Mammary epithelial cell (primary cell): ENCODE measurements at places on chromosomes 13 and 19. TPM values are rescaled to one million over a fixed set of nuclear protein-coding genes. Genes with fewer than 3 reads are reported as not detected.

The ZNF534 gene
- not detected for polyA plus RNA-seq

The ZNF726 gene
- 1.2 TPM for polyA plus RNA-seq

The CALR gene
- 1,343 TPM for polyA plus RNA-seq

The CPT1C gene
- 0.12 TPM for polyA plus RNA-seq

The ZNF77 gene
- 4.1 TPM for polyA plus RNA-seq

The S1PR5 gene
- 4.0 TPM for polyA plus RNA-seq

The DKKL1 gene
- 0.18 TPM for polyA plus RNA-seq

DNA sequence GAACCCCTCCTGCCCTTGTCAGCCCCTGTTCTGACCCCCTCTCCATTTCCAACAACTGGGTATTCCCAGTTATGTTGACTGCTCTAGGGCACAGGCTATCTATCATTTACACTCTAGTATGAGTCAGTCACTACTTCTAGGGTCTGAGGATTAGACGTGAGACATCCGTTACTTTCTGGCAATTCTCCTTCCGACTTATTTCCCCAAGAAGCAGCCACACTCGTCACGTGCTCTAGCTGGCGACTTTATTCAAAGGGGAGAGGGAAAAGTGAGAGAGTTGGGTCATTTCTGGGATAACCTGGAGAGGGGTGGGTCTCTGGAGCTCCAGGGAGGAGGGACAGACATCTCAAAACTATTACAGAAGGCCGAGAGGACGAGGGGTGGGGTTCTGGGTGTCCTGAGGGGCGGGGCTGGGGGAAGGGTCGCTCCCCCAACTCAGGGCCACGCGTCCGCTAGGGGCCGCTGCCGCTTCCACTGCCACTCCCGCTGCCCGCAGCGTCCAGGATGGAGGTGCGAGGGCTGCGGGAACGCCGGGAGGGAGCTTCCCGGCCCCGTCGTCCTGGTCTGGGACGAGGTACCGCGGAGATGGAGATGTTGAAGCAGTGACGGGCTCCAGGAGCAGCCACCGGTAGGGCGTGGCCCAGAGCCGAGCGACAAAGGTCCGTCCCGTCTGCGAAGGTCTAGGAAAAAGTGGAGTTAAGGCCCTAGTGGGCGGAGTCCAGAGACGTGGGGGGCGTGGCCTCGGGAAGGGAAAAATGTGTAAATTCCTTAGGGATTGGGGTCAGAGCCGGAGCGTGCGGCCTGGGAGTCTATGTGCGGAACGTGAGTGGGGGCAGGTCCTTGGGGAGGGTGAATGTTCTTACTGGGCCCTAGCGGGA lies 8.9 kb downstream of the RTBDN start:
- no peak for DNase-seq

GRCh38 chr19:2148482-2149135 lies 2.8 kb downstream of the AP3D1 start:
- DNase-seq, result no peak

DNA sequence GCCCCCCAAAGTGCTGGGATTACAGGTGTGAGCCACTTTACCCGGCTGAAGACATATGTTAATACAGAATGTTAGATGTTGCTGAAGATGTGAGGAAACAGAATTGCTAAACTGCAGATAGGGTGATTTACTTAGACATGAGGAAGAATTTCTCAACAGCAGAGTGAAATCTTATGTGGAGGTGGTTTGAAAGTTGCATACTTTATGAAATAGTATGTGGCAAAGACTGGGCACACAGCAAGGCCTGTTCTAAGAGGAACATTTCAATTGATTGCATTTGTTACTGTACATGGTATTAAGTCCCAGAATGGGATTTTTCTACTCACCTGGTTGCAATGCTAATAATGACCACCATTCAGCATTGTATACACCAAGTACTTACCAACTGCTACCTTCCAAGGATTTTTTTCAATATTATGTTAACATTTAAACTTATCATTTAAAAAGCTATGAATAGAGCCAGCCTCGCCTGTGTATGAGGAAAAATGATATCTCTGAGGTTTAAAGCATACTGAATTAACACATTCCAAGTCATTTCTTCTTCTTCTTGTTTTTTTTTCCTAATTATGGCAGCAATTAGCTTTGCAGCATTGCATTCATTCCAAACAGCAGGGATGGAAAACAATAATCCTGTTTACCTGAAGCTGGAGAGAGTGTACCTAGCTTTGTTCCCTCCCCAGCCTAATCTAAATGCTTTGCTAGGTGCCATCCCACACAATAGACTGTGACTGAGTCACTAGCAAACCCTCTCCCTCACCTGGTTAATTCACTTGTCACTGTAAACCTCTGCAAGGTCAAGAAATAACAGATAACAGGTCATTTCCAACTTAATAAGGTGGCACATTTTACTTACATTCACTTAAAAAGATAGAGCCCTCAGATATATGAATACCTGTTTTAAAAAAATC lies 19.4 kb upstream of the KLF5 start:
- DNase-seq, result no peak

- DNase-seq, result no peak
Measured at GRCh38 chr13:31421756-31422155, 222.0 kb downstream of the B3GLCT start.

DNA sequence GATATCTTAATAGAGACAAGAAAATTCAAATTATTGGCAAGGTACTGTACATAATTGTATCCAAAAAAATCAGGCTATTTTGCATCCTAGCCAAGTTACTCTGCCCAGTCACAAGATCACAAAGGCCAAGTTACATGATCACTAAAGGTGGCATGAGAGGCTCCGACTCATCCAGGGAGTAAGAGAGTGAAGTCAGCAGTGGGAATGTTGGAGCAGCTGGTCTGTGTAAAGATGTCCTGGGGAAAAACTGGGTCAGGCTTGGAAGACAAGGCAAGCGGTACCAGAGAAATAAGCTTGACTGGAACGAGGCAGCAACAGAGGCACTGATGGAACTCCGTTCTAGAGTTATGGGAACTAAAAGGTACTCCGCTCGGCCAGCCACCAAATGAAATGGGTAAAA lies 50.2 kb upstream of the PSG2 start:
- DNase-seq, result peak; percentile 39

DNA sequence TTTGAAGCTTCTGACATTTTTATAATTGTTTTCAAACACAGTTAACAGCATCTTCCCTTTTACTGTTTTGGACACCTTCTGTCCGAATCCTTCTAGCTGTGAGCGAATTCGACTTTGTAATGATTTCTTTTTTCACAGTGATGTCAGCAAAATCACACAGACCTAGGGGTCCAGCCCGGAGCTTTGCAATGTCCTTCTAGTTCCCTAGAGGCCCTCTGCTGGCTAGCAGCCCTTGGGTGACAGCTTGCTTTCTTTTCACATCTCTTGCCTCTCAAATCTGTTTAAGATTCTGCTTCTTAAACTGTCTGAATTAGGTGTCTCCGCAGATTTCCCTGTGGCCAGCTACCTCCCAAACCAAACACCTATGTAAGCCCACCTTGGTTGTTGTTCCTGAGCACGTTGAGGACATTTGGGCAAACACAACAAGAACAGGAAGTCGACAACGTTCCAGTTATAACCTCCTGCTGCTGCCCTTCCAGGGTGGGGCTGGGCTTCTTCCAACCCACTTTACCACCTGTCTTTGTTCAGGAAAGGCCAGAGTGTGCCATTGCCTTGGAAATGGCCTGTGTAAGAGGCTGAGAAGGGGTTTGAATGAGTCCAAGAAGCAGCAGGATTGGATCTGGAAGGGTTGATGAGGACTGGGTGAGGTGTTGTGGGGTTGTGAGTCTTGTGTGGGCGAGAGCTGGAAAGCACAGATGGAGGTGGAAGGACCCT lies 123.1 kb downstream of the ATP8A2 start:
- DNase-seq, result no peak

DNA sequence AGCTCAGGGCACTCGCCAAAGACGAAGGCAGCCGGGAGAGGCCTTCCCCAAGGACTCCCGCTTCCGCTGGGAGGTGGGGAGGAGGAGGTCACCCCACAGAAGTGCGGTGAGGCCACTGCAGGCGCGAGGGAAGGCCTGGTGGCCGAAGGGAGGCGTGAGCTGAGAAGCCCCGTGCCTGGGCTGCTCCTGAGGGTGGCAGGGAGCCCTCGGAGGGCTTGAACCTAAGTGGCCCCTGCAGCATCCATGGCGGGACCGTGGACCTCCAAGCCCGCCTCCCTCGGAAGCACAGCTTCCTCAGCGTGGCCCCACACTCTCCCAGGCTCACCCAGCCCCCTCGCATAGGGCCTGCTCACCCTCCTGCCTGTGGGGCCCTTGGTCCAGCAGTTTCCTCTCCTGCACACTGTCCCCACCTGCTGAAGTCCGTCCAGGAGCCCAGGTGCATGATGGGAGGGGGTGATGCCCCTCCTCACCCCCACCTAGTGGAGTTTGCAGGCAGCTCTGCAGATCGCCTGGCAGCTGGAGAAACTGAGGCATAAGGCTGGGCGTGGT lies 25.9 kb downstream of the EFNA2 start:
- no peak for DNase-seq

GRCh38 chr19:12669270-12670158 lies 2.9 kb downstream of the WDR83 start:
- DNase-seq, result peak; percentile 79

DNA sequence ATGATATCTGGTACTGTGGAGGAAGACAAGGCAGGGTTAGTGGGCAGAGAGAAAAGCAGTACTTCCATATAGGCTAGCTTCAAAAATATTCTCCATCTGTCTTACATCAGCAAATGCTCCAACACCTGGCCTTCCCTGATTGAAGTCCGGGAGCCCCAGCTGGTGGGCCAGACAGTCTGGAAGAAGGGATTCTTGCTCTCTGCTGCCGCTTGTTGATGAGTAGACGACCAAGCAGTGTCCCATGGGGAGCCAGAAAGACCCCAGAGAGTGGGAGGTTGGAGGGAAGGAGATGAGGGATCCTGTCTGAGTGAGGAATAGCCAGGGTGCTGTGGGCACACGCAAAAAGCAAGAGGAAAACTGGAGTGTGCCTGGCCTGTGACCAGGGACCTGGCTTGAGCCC lies 95.1 kb downstream of the ATP8A2 start:
- no peak for DNase-seq

DNA sequence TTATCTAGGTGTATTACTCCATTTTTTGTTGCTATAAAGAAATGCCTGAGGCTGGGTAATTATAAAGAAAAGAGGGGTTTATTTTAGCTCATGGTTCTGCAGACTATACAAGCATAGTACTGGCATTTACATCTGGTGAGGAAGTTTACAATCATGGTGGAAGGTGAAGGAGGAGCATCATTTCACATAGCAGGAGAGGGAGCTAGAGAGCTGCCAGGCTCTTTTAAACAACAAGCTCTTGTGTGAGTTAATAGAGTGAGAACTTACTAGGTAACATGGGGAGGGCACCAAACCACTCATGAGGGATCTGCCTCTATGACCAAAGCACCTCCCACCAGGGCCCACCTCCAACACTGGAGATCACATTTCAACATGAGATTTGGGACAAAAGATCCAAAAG lies 221.7 kb upstream of the GPC6 start:
- peak; percentile 25 for DNase-seq

GRCh38 chr13:27988520-27988919 lies at the start of gene URAD:
Gene URAD, minus strand, starts transcription at chr13:27988693. Its CDS starts 56 bp downstream, at chr13:27988637.
- no peak for DNase-seq

DNA sequence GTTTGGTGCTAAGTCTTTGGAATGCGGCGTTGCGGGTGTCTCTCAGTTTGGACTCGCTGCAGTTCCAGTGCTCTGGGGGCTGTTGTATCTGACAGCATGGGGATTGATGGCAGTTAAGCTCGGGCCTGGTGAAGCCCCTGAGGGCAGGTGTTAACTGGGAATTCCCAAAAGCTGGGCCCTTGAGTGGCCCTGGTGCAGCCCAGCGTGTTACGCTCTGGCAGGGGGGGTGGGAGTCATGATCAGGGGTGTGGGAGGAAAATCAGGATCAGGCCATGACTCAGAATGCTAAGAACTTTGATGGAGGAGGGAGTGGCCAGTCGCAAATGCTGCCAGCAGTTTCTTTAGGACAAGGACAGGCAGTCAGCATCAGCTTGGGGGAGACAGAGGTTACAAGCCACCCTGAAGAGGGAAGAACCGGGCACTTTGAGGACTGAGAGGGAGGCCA lies 19.6 kb downstream of the AP2A1 start:
- DNase-seq, result peak; percentile 28

- DNase-seq, result no peak
Measured at GRCh38 chr19:29384656-29385055, 141.1 kb upstream of the VSTM2B start.
